ENCODE measurements at places on chromosomes 5 and 9.

DNA sequence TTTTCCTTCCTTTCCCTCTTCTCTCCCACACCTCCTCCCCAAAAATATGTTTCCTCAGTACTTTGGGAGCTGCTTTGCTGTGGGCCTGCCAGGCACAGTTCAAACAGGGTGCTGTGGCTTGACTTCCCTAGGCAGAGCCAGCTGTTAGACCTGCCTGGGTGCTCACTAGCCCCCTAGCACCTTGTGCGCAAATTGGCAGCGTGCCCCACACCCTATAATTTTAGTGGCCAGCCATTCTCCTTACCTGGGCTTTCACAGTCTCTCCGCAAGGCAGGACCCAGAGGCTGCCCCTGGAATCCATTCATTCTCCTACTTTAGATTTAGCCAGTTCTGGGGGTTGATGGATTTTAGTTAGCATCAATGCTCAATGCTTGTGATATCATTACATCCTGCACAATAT, 72.3 kb downstream of the ANGPTL2 start:
- H3K4me1 ChIP-seq: peaks cover 32% of the 10 kb centered on the region
- no peaks in the 10 kb centered on the region for H3K36me3 ChIP-seq
- no peak overlapping the region for H3K4me3 ChIP-seq

GRCh38 chr5:122022966-122023365, 55.1 kb downstream of the LOX start:
- H3K27ac ChIP-seq: no peak overlapping the region
- no peak overlapping the region for H3K4me3 ChIP-seq
- no peak for DNase-seq
- H3K36me3 ChIP-seq: peaks cover 31% of the 10 kb centered on the region
- H3K27me3 ChIP-seq: no peaks in the 10 kb centered on the region
- peaks cover 5% of the 10 kb centered on the region for H3K4me1 ChIP-seq

- H3K4me3 ChIP-seq: no peak overlapping the region
- H3K27ac ChIP-seq: no peak overlapping the region
These were observed 58.9 kb upstream of the RXRA start for GRCh38 chr9:134267305-134267880.

DNA sequence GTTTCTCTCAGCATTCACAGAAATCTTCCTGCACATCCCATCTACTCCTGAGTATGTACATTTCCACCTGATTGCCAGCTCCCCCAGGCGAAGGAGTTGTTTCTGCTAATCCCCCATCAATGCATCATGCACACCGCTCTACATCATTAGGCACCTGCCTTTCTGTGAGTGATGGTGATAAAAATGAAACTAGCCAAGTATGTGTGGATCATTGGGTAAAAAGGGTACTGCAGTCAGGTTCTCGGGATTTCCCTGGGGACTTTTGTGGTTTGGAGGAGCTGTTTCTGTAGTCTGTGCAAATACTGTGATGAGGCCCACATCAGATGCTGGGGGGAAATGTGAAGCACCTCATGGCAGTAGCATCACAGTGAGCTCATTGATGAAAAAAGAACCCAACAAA, 30.4 kb downstream of the CAMK4 start:
- peak overlapping the region; percentile 46 for H3K4me3 ChIP-seq
- DNase-seq: peak; percentile 25
- peak overlapping the region; percentile 60 for H3K27ac ChIP-seq
- peaks cover 5% of the 10 kb centered on the region for H3K36me3 ChIP-seq
- no peaks in the 10 kb centered on the region for H3K27me3 ChIP-seq

- DNase-seq: no peak
- H3K27me3 ChIP-seq: no peaks in the 10 kb centered on the region
- H3K36me3 ChIP-seq: peaks cover 3% of the 10 kb centered on the region
- H3K27ac ChIP-seq: no peak overlapping the region
These were observed 68.0 kb downstream of the RIC1 start for GRCh38 chr9:5696884-5697283.

- H3K27ac ChIP-seq: no peak overlapping the region
- no peaks in the 10 kb centered on the region for H3K4me1 ChIP-seq
- H3K27me3 ChIP-seq: no peaks in the 10 kb centered on the region
- no peak for DNase-seq
These were observed 211.1 kb downstream of the DMRT2 start for GRCh38 chr9:1261266-1261665.

- H3K27ac ChIP-seq: no peak overlapping the region
- DNase-seq: no peak
- H3K27me3 ChIP-seq: no peaks in the 10 kb centered on the region
- no peaks in the 10 kb centered on the region for H3K36me3 ChIP-seq
- H3K4me3 ChIP-seq: no peak overlapping the region
- H3K4me1 ChIP-seq: no peaks in the 10 kb centered on the region
These were observed 82.7 kb downstream of the C9orf152 start for GRCh38 chr9:110125207-110125751.

GRCh38 chr9:32426278-32426939, 42.0 kb downstream of the ACO1 start:
- no peaks in the 10 kb centered on the region for H3K4me1 ChIP-seq
- no peak overlapping the region for H3K27ac ChIP-seq
- H3K36me3 ChIP-seq: peaks cover 14% of the 10 kb centered on the region
- H3K27me3 ChIP-seq: no peaks in the 10 kb centered on the region
- no peak overlapping the region for H3K4me3 ChIP-seq

DNA sequence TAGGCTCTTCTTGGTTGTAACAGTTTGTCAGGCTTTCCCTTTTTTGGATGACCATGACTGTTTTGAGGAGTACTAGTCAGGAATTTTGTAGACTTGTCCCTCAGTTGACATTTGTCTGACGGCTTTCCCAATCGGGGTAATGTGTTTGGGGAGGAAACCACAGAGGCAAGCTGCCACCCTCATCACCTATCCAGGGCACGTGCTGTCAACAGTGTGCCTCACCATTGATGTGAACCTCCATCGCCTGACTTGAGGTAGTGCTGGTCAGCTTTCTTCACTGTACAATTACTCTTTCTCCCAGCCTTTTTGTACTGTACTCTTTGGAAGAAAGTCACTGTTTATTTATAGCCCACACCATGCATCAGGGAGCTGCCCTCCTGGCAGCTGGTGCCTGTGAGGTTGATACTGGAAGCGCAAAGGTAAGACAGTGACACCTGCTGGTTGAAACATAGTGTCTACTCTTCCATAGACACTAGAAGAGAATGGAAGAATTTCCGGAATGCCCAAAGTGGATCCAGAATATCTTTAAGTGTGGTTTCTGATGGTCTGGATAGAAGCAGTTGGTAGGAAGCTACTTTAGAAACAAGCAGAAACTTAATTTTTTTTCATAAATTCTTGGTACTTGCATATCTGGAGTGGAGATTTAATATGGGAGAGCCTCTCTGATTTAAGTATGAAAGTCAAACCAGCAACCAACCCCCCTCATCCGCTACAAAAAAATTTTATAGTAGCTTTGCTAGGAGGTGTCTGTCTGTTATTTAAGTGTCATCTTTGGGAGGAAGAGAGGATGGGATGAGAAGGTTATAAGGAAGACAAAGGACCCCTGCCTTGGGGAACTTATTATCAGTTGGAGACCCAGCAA, 69.3 kb downstream of the SNX30 start:
- no peak overlapping the region for H3K27ac ChIP-seq
- H3K36me3 ChIP-seq: peaks cover 14% of the 10 kb centered on the region

DNA sequence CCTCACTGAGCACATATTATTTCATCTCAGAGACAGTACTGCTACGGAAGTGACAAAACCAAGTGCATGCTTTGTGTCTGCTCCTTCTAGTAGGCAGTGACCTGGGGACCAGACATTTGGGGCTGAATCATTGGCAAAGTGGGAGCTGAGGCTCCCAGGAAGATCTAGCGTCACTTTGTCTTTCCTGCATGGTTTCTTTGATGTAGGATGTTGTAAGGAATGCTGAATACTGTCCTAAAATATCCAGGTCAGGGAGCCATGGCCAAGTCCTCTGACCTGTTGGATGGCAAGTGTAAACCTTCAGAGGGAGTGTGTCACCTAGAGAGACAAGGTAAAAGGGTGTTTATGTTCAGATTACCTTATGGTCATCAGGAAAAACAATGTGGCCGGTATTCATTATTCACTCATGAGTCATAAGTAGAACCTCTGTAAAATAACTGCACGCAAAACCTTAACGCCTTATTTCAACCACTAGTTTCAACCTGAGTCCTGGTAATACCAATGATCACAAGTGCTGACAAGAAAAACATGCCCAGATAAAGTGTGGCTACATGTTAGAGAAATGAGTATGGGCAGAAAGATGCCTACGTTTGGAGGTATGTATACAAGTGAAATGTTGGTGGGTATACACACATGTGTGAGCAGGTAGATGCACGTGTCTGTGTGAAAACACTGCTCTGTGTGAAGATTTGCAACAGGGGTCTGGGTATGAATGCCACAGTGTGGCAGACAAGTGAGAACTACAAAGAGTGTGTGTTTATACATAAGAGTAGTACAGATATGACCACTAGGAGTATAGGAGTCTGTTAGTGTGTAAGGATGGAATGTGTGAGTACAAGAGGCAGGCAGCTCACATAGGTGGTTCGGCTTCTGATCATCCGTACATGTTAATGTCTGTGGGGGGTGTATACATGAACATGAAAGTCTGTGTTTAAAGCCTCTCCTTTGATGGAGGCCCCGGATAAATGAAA, 263.9 kb downstream of the SPOCK1 start:
- no peaks in the 10 kb centered on the region for H3K36me3 ChIP-seq
- H3K27ac ChIP-seq: no peak overlapping the region
- DNase-seq: no peak
- H3K4me3 ChIP-seq: no peak overlapping the region
- peaks cover 37% of the 10 kb centered on the region for H3K27me3 ChIP-seq

DNA sequence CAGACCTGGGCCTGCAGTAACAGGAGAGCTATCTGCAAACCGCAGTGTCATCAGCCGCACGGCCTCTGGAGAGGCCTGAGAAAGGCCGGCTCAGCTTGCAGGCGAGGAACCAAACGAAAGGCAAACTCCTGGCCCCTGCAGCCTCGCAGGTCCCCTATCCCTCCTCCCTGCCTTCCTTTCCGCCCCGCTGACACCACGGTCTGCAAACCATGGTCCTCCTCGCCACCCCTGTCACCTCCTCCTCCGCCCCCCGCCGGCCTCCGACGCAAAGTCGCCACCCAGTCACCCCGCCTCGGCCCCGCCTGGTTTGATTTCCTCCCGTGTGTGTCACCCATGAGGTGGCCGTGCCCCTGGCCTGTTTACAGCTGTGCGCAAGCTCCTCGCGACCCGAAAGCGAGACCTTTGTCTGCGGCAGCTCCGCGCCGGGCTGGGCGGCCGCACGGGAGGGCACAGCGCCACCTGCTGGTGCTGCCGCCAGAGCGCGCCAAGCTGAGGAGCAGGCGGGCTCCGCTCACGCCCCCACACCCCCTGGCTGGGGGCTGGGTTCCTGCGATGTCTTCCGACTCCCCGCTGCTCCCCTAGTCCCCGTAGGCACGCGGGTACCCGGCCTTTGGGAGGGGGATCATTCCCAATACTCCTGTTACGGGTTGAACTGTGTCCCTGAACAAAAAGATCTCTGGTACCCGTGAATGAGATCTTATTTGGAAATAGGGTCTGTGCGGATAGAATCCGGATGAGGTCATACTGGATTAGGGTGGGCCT, 19.4 kb downstream of the GBGT1 start:
- peak; percentile 96 for DNase-seq
- H3K4me3 ChIP-seq: peak overlapping the region; percentile 79
- peak overlapping the region; percentile 98 for H3K27ac ChIP-seq
- peaks cover 46% of the 10 kb centered on the region for H3K36me3 ChIP-seq
- H3K27me3 ChIP-seq: no peaks in the 10 kb centered on the region

- no peak overlapping the region for H3K4me3 ChIP-seq
- no peak overlapping the region for H3K27ac ChIP-seq
- H3K27me3 ChIP-seq: peaks cover 9% of the 10 kb centered on the region
- DNase-seq: no peak
- no peaks in the 10 kb centered on the region for H3K36me3 ChIP-seq
These were observed 498.1 kb upstream of the TNC start for GRCh38 chr9:115615821-115616665.

GRCh38 chr9:126228781-126229444, 97.7 kb upstream of the MVB12B start:
- peak; percentile 45 for DNase-seq
- H3K4me1 ChIP-seq: peaks cover 6% of the 10 kb centered on the region
- no peak overlapping the region for H3K27ac ChIP-seq
- H3K36me3 ChIP-seq: peaks cover 2% of the 10 kb centered on the region
- peaks cover 75% of the 10 kb centered on the region for H3K27me3 ChIP-seq

GRCh38 chr9:34686231-34686630, 4.8 kb downstream of the CCL19 start:
- no peak for DNase-seq
- no peak overlapping the region for H3K27ac ChIP-seq
- no peaks in the 10 kb centered on the region for H3K36me3 ChIP-seq
- H3K4me3 ChIP-seq: no peak overlapping the region

DNA sequence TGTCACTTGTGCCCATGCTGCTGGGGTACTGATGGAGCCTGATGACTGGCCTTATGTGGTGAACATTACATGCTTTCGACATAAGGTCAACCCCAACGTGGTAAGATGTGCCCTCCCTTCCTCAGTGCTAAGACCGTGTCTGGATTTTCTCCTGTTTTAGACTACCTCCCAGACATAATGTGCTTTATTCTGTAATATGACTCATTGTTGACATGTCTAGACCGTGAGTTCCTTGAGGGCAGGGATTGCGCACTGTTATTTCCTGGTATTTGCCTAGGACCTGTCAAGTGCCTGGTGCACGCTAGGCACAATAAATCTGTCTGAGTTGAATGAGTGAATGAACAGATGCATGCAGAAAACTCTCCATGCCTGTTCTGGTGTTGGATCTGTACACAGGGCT, 346.0 kb downstream of the KDM4C start:
- no peaks in the 10 kb centered on the region for H3K27me3 ChIP-seq
- H3K4me3 ChIP-seq: no peak overlapping the region
- H3K4me1 ChIP-seq: peaks cover 5% of the 10 kb centered on the region

DNA sequence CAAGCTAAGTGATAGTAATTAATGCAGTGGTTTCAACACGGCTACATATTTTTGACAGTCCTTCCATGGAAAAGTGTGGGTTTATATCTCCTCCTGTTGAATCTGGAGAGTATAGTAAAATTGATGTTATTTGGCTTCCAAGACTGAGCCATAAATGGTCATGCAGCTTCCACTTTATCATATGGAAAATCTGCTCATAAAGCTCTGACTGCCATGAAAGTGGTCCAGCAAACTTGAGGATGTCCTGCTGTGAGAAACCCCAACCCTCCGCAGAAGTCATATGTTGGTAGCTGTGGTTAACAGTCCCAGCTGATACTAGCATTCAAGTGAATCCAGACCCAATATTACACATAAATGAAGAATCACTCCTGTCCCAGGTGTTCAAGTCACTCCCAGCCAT, 378.3 kb downstream of the KCTD16 start:
- no peak overlapping the region for H3K4me3 ChIP-seq
- no peaks in the 10 kb centered on the region for H3K4me1 ChIP-seq
- no peaks in the 10 kb centered on the region for H3K27me3 ChIP-seq
- H3K27ac ChIP-seq: no peak overlapping the region

- no peak overlapping the region for H3K4me3 ChIP-seq
- no peaks in the 10 kb centered on the region for H3K27me3 ChIP-seq
- H3K4me1 ChIP-seq: no peaks in the 10 kb centered on the region
- no peak for DNase-seq
These were observed 191.9 kb downstream of the FANCC start for GRCh38 chr9:95125652-95126051.

DNA sequence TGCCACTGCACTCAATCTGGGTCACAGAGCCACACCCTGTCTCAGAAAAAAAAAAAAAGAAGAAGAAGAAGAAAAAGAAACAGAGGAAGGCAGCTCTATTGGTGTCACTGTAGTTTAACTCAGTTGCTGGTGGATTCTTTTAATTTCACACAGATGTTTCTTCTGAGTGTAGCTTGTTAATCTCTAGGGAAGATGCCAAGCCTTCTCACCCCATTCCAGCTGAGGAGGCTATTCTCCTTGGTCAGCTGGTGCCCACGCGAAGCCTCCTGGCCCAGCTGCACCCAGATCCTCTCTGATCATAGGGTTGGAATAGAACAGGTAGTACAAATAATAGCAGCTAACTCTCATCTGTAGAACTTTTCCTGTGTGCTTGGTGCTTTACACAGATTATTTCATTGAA, 113.8 kb upstream of the SPRY4 start:
- H3K27ac ChIP-seq: peak overlapping the region; percentile 39
- no peak overlapping the region for H3K4me3 ChIP-seq
- H3K4me1 ChIP-seq: peaks cover 6% of the 10 kb centered on the region
- H3K36me3 ChIP-seq: no peaks in the 10 kb centered on the region

All from central memory CD8-positive, alpha-beta T cell (primary cell).